ENCODE measurements at places on chromosomes 3 and 15. TPM values are rescaled to one million over a fixed set of nuclear protein-coding genes. Genes with fewer than 3 reads are reported as not detected.

DNA sequence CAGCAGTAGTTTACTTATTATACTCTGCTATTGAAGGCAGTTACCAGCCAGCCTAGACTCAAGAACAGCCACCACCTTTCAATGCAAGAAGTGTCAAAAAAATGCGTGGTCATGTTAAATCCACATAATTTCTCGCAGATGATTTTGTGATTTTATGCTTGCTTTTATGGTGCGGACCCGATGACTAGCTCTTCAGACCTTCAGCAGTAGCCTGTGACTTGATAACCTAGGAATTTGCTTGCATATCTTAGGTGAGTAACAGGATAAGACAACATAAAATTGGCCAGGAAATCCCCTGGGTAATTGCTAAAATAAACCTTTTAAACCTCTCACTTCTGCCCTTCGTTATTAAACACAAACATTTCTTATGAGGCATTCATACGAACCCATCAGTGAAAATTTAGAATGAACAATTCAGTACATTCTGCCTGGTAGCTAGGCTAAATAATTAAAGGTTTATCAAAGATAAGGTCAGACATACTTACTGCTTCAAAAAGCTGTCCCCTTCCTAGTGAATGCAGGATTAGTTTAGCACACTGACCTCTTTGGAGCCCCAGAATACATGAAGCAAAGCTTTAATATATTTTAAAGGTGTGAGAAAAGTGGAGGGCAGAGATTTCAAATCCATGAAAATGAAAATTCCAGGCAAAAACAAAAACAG, 798.8 kb downstream of the OTOL1 start:
- ATAC-seq: no peak

GRCh38 chr3:151305060-151305774, 11.4 kb downstream of the GPR87 start:
- ATAC-seq: peak; percentile 88

DNA sequence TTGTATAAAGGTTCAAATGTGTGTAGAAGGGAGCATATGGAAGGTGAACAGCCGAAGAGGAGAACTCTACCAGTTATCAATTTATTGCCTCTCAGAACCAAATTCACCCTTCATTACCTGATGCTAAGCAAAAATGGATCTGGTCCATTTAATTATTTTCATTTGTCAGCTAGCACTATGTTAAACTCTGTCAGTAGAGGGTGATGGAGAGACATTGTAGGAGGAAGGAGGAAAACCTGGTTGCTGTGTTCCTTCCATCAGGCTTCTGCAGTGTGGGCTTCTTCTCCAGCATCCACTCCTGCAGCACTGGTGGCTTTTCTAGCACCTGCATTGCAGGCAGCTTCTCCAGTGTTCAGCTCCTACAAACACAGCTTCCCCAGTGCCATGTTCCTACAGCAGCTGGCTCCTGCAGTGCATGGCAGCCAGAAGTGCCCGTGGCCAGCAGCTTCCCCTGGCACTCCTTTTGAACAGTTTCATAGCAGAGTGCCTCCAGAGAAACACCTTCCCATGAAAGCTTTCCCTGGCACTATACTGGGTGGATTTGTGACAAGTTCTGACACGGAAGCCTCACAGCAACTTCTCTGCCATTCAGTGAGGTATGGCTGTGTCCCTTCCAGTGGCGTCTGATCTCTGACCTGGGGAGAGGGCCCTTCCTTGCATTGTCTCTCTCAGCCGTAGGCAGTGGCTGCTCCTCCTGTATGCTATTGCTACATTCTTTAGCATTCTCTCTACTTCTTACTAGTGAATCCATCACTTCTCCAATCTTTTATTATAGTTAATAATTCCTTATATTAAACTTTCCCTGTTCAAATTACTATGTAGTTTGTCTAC, 14.6 kb upstream of the IL17RD start:
- ATAC-seq: no peak

DNA sequence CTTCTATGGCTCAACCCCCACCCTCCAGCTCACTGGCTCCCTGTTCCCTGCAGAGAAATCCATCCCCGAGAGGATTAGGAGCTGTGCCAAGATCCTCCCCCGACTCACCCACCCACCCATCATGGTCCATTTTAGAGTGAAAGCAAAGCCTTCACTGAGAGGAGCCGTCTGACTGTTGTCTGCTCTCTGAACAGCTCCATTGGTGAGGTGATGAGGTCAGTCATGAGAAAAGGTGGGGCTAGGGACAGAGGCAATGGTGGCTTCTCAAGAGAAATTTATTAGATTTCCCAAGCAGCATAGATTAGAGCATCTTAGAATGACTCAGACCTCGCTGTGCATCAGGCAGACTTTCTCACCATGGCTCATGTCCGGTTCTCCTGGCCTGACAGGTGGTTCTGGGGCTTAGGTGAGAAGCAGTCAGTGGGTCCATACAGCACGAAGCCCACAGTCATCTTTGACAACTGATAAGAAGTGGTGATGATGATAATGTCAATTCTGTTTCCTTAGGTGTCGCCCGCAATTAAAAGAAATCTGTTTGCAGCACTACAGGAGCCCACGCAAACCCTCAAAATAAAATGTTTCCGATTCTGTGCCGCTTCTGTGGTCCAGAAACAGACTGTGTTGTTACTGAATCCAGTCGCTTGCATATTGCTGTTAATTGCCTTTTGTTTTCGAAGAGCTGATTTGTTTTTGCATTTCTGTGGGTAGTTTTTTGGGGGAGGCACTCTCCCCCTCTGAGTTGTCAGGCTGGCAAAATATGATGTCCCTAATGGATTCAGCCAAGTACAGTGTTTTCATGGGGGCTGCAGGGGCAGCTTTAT, 24.8 kb upstream of the RHO start:
- no peak for ATAC-seq

DNA sequence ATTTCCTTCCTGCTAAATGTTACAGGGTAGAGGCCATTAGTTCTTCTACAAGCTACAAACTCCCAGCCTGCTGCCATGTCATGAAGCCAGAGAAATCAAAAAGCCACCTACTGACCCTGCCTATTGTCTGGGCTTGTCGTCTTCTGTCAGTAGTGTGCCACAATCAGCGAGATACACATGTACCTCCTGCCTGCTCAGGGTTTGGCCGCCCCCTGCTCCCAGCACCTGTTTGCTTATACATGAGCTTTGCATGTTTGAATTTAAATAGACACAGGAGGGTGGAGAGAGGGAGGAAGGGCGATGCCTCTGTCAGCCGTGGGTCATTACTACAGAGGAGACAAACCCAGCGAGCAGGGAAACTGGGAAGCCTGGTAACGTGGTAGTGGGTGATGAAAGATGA, 106.1 kb downstream of the ROBO2 start:
- no peak for ATAC-seq

GRCh38 chr15:89829161-89829560, 14.5 kb upstream of the ANPEP start:
- ATAC-seq: no peak

DNA sequence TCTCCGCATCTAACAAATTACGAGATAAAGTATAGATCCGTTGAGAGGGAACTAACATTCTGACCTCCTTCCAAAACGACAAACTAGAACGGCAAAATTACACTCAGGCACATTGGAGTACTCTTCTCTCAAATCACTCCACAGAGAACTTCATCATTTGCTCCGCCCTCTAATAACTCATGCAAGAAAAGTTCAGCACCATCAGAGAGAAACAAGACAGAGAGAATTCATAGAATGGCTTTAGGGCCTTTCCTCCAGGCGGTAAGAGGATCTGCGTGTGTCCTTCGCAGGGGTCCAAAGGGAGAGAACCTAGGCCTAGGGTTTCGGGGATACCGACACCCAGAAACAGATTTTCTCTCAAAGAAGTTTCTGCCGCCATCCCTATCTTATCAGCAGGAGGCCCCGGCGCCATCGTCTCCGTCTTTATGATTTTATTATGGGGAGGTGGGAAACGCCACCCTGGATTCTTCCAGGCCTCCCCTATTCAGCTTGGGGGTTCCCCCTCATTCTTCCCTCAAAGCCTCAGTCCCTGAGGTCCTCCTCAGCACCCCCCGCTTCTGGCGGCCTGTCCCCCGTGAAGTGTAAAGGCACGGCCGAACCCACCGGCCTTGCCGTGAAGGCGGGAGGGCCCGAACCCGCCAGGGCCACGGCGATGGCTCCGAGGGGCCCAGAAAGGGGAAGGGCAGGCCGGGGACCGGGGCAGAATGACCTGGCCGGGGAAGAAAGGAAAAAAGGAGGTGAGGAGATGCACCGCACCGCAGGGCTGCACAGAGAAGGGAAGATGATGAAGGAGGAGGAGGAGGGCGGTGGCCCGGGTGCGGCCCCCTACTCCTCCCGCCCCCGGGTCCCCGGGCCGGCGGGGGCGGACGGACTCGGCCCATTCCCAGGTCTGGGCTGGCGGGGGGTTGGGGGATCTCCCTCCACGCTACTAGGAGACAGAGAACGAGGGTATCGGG, 768 bp downstream of the UBXN7 start:
- ATAC-seq: peak; percentile 21

GRCh38 chr3:46693892-46694226, 380 bp upstream of the ALS2CL start:
- peak; percentile 20 for ATAC-seq

DNA sequence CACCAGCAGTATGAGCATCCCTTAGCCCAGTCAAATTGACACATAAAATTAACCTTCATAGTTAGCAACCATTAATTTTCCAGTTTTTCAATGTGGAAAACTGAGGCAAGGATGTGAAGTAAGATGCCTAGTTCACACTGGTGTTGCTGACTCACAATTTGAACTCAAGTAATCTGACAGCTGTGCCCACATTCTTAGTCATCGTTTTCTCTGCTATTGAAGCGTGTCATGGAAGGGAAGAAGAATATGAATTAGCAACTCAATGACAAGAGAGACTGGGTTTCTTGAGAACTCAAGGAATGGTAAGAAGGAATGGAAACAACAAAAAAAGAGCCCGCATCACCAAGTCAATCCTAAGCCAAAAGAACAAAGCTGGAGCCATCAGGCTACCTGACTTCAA, 261.4 kb downstream of the EPHA3 start:
- no peak for ATAC-seq

- ATAC-seq: no peak
Measured at GRCh38 chr15:90790561-90790960, 73.4 kb downstream of the BLM start.

DNA sequence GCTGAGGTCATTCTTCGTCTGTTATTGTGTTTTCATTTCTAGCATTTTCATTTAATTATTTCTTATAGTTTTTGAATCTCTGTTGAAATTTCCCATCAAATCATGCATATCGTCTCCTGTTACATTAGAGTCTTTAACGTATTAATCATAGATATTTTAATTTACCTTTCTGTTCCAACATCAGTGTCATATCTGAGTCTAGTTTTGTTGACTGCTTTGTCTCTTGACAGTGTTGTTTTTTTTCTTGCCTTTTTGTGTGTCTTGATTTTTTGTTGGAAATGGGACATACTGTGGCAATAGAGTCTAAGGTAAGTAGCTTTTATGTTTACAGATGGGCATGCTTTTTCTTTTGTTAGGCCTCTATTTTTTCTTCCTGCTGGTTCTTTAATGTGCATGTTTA, 286.8 kb upstream of the THRB start:
- no peak for ATAC-seq

Gene EXD1
- total RNA-seq: not detected

Gene DCLK3
- 0.62 TPM for total RNA-seq

Gene GRM2
- 0.13 TPM for total RNA-seq

Gene TRPM1
- not detected for total RNA-seq
